PC-9 (cell line): ENCODE measurements at places on chromosomes 6 and 20. TPM values are rescaled to one million over a fixed set of nuclear protein-coding genes. Genes with fewer than 3 reads are reported as not detected.

- no peak for DNase-seq
Measured at GRCh38 chr6:128368213-128368944, 152.0 kb downstream of the PTPRK start.

DNA sequence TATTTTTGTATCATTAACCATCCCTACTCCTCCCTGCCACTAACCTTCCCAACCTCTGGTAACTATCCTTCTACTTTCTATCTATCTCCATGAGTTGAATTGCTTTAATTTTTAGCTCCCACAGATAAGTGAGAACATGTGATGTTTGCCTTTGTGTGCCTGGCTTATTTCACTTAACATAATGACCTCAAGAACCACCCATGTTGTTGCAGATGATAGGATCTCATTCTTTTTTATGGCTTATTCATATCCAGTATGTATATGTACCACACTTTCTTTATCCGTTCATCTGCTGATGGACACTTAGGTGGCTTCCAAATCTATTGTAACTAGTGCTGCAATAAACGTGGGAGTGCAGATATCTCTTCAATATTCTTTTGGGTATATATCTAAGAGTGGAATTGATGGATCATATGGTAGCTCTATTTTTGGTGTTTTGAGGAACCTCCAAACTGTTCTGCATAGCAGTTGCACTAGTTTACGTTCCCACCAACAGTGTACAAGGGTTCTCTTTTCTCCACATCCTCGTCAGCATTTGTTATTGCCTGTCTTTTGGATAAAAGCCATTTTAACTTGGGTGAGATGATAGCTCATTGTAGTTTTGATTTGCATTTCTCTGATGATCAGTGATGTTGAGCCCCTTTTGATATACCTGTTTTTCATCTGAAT lies 201.4 kb downstream of the ARHGAP18 start:
- DNase-seq, result no peak

DNA sequence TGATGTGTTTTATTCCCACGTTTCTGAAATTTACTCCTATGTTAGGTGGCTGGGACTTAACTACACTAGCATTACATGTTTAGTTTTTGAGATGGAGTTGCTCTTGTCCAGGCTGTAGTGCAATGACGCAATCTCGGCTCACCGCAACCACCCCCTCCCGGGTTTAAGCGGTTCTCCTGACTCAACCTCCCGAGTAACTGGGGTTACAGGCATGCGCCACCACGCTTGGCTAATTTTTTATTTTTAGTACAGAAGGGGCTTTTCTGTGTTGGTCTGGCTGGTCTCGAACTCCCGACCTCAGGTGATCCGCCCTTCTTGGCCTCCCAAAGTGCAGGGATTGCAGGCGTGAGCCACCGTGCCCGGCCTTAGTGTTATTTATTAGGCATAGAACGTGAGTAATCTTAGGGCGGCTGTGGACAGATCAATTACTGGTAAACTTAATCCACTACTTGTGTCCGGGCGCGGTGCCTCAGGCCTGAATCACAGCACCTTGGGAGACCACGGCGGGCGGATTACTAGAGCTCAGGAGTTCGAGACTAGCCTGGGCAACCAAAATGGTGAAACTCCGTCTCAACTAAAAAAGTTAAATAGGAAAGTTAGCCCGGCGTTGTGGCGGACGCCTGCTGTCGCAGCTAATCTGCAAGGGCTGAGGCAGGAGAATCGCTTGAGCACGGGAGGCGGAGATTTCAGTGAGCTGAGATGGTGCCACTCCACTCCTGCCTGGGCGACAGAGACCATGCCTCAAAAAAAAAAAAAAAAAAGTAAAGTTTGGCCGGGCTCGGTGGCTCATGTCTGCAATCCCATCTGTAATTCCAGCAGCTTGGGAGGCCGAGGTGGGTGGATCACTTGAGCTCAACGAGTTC lies 123.7 kb upstream of the BTN3A2 start:
- DNase-seq, result no peak

DNA sequence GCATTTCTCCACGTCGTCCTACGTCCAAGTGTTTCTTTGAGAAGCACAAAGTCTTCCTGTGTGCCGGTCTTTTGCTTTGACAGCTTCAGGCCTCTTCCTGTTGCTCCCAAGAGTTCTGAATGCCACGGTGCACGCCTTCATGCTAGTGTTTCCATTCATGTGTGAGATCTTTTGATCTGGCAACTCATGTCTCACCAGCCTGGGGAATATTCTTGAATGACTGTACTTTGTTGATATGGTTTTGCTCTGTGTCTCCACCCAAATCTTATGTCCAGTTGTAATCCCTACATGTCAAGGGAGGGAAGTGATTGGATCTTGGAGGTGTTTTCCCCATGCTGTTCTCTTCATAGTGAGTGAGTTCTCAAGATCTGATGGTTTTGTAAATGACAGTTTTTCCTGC lies 129.6 kb upstream of the THBS2 start:
- DNase-seq, result no peak

The FANCE gene
- 6.9 and 9.6 TPM in 2 replicates for total RNA-seq

DNA sequence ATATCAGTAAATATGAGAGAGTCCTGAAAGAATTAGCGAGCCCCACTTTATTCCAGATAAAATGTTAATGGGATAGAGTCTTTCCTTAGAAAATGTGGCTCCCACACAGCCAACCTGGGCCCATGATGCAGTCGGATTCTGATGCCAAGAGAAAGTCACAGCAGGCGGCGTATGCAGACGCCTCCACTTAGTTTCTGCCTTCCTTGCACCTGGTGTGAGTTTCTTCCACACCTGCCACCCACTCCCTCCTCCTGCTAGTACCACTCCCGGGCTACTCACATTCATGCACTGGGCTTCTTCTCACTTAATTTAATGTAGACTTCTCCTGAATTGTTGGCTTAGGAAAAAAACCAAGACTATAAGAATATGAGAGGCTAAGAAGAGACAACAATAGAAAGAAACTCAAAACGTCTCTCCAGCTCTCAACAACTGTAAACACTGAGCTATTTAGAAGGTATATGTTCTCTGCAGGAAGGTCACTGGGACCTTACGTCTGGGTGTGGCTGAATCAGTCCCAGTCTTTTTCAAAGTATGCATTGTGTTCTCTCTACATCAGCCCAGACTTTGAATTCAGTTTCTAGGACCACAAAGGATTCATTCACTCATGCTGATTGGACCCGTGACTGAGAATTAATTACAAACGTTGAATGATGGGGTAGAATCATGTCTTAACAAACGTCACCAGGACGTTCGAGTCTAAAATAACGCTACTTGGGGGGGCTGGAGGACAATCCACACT lies 70.4 kb downstream of the GCNT2 start:
- DNase-seq, result no peak

DNA sequence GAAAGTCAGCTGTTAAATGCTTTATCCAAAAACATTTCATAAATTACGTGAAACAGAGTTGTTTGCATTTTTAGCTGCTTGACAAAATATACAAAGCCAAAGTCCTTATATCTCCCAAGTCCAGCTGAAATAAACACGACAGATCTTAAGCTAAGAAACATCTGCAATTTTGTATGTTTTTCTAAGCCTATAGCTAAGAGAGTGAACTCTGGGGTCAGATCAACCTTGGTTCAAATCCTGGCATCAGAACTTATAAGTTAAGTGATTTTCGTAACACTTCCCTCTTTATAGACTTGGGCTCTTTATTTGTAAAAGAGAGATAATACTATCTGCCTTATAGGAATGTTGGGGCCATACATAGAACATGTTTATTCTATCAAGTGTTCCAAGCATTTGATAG lies 176.7 kb downstream of the PTPRK start:
- DNase-seq, result no peak

DNA sequence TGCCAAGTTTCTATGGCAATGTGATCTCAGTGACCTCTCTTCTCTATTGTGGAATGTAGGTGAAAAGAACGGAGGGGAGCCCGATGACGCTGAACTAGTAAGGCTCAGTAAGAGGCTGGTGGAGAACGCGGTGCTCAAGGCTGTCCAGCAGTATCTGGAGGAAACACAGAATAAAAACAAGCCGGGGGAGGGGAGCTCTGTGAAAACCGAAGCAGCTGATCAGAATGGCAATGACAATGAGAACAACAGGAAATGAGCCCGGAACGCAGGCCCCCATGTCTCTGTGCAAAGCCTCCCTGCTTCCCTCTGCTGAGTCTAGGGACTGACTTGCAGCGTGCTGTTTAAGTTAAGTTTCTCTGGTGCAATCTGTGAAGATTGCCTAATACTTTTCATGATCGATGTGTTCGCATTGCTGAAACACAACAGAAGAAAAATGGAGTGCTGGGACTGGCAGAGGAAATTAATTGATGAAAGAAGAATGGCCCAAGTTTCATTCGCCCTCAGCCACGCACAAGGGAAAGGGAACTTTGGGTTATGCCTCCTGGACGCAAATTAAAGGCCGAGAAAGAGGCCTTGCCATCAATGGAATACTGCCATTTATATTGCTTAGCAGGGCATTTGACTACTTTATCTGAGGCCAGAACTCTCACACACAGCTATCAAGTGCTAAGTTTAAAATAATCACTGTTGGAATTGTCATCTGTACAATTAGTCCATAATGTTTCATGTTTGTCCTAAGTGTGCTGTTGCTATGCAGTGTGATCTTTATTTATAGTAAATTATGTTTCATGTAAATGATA lies 146.4 kb downstream of the AKAP7 start:
- DNase-seq, result no peak

- no peak for DNase-seq
Measured at GRCh38 chr6:103231181-103231580, 1628.5 kb downstream of the HACE1 start.

DNA sequence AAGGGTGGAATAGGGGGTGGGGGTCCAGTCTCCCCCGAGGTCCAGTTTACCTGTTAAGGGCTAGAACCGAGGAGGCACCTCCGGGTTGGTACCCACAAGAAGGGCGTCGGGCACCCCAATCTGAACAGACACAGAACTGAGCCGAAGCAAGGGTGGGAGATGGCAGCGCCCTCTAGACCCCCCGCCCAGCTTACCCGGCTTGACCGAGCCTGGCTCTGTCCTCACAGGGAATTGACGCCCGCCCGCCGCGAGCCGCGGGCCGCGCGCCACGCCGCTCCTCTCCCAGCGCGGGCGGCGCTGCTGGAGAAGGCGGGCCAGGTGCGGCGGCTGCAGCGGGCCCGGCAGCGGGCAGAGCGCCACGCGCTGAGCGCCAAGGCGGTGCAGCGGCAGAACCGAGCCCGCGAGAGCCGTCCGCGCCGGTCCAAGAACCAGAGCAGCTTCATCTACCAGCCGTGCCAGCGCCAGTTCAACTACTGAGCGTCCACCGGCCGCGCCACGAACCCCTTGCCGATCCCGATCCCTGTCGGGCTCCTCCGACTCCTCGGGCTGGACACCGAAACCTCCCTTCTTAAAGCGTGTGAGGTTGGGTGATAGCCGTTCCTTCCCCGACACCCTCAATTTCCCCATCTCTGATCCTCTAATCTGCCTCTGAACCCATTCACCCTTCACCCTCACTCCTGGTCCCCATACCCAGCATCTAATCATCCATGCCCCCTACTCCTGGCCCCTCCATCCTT lies 5.9 kb downstream of the TP53INP2 start:
- DNase-seq, result no peak

GRCh38 chr6:106281088-106281487 lies 44.5 kb downstream of the ATG5 start:
- no peak for DNase-seq

DNA sequence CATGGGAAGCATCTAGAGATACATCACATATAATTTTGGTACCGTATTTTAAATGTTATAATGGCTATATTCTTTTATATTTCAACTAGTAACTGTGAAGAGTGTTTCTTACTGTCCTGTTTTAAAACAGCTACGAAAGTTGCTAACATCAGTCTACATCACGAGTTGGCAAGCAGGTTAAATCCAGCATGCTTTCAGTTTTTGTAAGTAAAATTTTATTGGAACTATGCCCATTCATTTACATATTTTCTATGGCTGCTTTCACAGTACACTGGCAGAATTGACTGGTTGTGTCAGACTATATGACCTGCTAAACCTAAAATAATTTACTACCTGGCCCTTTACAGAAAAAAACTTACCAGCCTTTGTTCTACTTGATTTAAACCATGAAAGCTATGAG lies 478.1 kb downstream of the PHF3 start:
- no peak for DNase-seq
